ENCODE measurements at places on chromosomes 7 and 10.

DNA sequence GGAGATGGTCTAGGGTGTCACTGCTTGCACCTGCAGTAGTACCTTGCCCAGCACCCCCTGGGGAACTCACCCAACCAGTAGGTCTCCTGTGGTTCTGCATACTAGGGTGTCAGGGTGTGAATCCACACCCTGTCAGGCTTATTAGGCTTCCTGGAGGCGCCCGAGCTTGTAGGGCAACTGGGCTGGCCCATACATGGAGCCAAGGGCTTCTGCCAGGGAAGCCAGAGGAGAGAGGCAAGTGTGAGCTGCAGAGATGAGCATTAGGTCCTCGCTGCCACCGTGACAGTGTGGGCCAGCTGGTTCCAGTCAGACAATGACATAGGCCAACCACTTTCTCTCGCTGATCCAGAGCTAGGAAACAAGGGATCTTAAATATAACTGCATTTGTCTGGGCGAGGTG lies 11.2 kb downstream of the MXI1 start:
- DNase-seq, result no peak

DNA sequence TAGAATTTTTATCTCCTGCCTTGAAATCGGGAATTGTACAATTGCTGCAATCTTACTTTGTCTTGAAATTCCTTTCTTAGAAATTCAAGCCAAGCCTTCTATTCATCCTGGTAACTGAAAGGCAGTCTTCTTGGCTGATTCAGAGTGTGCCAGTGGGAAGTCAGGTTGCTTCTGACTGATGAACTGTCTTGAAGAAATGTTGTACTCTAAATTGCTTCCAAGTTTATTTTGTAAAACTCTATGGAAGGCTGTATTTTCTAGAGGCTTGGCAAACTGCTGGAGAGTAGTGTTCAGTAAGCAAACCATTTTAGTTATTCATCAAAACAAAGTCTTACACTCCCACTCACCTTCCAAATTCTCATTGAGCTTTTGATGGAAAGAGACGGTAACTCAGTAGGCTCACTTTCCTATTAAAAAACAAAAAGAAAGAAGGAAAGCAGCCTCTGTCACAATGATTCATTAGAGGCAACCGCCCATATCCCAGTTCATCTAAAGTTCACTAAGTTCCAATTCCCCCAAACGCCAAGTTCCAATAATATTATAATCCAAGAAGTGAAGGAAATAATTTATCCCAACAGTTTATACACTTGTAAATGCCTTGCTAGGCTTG lies 187.9 kb upstream of the MALRD1 start:
- no peak for DNase-seq

- DNase-seq, result no peak
Measured at GRCh38 chr7:3279147-3279818, 21.8 kb upstream of the SDK1 start.

- DNase-seq, result no peak
Measured at GRCh38 chr7:80151274-80151665, 16.6 kb downstream of the GNAI1 start.

DNA sequence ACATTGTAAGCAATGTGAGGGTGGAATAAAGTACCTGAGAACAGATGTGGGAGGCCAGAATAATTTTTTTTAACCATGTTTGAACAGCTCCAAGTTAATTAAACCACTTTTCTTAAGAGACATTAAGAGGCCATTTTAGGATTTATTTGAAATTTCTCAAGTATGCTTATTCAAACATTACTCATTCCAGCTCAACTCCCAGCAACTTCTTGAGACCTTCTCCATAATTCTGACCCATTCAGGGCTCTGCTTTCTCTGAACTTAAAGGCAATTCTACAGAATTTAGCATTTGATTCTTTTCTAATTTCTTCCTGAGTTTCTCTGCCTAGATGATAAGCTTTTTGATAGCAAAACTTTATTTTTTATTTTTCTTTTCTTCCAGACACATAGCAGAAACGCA lies 314.5 kb downstream of the CAMK1D start:
- no peak for DNase-seq

All from NCI-H1048 (cell line).